Subcutaneous adipose tissue (tissue), 4 donors: ENCODE measurements at places on chromosomes 11 and 22. TPM values are rescaled to one million over a fixed set of nuclear protein-coding genes. Genes with fewer than 3 reads are reported as not detected.

HEPHL1 gene
- total RNA-seq, result not detected

MLC1 gene
- not detected for total RNA-seq

PELI3 gene
- total RNA-seq, result 14.1 TPM

OR4C16 gene
- total RNA-seq, result not detected

CDK2AP2 gene
- 24.5 TPM for total RNA-seq

DCDC1 gene
- 0.17 TPM for total RNA-seq

PANX3 gene
- total RNA-seq, result not detected

C11orf65 gene
- total RNA-seq, result not detected

VWCE gene
- 1.1 TPM for total RNA-seq

OR51E2 gene
- not detected for total RNA-seq

APOA5 gene
- not detected for total RNA-seq
